HEK293T (cell line): ENCODE measurements at places on chromosomes 4 and X.
A peak's percentile ranks its signal among the peaks of the same experiment; 100 is the strongest.

GRCh38 chrX:20140420-20140819, 1.2 kb downstream of the EIF1AX start:
- DNase-seq: no peak

GRCh38 chr4:38117591-38117990, 157.4 kb downstream of the PTTG2 start:
- DNase-seq: no peak

GRCh38 chrX:96394598-96394997, 290.0 kb upstream of the DIAPH2 start:
- DNase-seq: no peak

DNA sequence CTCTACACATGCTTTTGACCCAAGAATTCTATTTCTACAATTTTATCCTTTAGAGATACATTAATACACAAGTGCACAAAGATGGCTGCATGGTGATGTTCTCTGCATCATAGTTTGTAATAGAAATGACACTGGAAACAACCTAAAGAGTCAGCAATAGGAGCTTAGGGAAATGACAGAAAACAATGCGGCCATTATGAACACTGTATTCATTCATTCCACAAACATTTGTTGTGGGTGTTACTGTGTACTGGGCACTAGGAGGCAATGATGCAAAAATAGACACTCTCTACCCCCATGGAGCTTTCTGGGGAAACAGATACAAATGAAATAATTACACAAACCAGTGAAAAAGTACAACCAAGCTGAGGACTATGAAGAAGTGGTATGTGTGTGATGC, 32.0 kb downstream of the IDS start:
- DNase-seq: no peak

DNA sequence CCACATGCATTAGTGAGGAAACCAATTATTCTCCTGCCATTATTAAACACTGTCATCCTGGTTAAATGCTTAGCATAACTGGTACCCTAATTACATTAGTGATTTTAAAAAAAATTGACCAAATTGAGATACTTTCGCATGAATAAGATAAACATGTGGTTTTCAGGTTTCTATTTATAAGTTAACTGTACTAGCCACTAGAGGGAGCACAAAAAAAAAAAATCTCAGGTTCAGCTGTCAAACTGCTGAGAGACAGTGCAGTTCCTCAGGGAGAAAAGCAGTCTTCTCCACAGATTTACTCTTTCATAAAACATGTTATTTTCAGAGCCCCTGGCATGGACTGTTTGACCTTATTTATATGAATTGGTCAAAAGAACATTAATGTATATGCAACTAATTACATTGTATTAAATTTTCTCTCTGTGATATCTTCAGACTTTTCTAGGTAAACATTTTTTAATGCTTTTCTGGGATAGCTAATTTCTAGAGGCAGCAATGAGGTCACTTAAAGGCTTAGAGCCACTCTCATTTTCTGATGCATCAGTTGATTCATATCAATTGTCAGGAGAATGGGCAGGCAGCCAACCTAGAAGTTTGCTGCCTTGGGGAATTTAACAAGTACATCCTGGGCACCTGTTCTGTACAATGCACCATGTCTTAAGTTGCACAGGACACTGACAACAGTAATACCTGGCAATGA, 167.5 kb downstream of the CDS1 start:
- peak; percentile 56 for DNase-seq

- DNase-seq: no peak
Observed at GRCh38 chr4:45423896-45424295, 697.5 kb upstream of the GNPDA2 start.

GRCh38 chr4:138049355-138049754, 192.8 kb downstream of the SLC7A11 start:
- no peak for DNase-seq
